ENCODE measurements at places on chromosomes 2 and 18. TPM values are rescaled to one million over a fixed set of nuclear protein-coding genes. Genes with fewer than 3 reads are reported as not detected.

Gene HOXD13
- total RNA-seq, result not detected

DNA sequence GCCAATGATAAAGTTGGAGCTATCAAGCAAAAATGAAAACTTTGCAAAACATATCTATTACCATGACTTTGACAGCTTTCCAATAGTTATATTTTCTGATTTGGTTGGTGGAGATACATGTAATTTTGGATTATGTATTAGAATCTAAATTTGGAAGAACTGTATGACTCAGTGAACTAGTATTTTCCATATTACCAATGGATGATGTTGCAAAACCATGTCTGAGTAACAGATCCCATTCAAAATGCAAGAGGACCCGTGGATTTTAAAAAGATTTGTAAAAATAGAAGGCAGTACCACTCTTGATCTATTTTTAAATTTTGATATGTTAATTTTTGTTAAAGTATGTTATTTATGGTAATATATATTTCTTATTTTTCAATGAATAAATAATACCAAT is 83.0 kb downstream of the TAF4B start:
- H3K27me3 ChIP-seq, result no peaks in the 10 kb centered on the region
- no peak overlapping the region for H3K27ac ChIP-seq
- no peak for DNase-seq
- no peaks in the 10 kb centered on the region for H3K4me1 ChIP-seq
- H3K4me3 ChIP-seq, result no peak overlapping the region

Gene TBC1D8
- total RNA-seq, result 1.1 TPM

- peaks cover 11% of the 10 kb centered on the region for H3K27me3 ChIP-seq
- no peak overlapping the region for H3K4me3 ChIP-seq
- peak; percentile 1 for DNase-seq
- no peaks in the 10 kb centered on the region for H3K4me1 ChIP-seq
- no peak overlapping the region for H3K27ac ChIP-seq
Measured at GRCh38 chr18:47050468-47050867, 15.0 kb upstream of the ELOA2 start.

- H3K4me1 ChIP-seq, result no peaks in the 10 kb centered on the region
- H3K27ac ChIP-seq, result no peak overlapping the region
- H3K36me3 ChIP-seq, result no peaks in the 10 kb centered on the region
- H3K27me3 ChIP-seq, result no peaks in the 10 kb centered on the region
- no peak for DNase-seq
- H3K4me3 ChIP-seq, result no peak overlapping the region
Measured at GRCh38 chr18:27942706-27943105, 234.2 kb downstream of the CDH2 start.

DNA sequence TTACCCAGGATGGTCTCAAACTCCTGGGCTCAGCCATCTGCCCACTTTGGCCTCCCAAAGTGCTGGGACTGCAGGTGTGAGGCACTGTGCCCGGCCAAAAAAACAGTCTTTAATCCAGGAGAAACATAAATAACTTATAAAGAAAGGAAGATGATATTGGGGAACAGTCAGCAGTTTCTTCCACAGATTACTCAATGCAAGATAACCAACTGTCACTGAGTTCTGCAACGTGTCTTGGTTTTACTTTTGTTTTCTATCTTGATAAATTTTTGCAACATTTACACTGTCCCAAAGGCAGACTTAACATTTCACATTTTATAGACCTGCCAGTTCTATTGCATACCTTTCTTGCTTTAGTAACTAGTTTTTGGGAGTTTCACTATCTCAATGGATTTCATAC is 71.1 kb downstream of the ANKRD44 start:
- H3K4me1 ChIP-seq, result peaks cover 82% of the 10 kb centered on the region
- peaks cover 18% of the 10 kb centered on the region for H3K36me3 ChIP-seq
- peak overlapping the region; percentile 80 for H3K4me3 ChIP-seq

DNA sequence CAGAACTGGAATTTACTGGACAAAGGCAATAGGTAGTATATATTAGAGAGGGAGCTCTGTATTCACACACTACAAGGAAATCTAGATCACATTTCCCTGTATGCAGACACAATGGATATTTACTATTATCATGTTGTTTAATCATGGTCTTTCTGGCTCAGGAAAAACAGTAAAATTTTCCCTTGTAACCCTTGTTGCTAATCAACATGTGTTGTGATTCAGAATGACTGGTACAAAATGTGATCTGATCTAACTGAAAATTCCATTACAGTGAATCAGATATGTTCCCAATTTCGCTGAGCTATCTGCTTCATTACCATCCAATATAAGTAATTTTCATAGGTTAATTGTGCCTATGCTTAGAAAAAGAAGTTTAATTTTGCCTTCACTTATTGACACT is 1109.7 kb downstream of the LRP1B start:
- H3K4me1 ChIP-seq, result no peaks in the 10 kb centered on the region
- DNase-seq, result no peak
- no peak overlapping the region for H3K27ac ChIP-seq

Gene SERPINB13
- not detected for total RNA-seq

DNA sequence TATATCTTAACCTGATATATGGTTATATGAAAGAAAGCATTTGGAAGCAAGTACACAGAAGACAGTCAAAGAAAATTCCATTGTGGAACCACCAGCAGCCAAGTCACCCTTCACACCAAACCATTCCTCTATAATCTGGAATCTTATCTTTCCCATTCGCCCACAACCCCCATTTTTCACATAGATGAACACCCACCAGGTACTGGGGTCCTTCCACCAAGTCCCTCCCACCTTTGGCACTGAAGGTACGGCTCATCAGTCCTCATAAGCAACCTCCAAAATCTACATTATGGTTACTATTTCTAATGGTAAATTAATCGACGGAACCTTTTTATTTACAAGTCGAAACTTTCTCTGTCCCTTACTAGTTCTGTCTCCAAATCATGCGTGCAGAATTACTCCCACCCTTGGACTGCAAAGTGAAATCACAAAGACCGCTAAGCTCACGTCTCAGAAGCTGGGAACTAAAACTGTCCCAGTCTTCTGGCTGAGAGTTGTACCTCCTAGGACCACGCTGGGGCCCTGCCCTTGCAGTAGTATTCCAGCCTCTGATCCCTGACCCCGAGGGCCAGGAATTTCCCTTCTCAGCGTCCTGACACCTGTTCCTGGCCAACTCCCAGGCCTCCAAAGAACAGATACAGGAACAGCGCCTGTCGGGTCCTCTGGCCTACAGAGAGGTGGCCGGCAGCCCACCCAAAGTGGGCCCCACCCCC is 702 bp downstream of the OLA1 start:
- DNase-seq, result peak; percentile 3
- peaks cover 27% of the 10 kb centered on the region for H3K36me3 ChIP-seq
- no peaks in the 10 kb centered on the region for H3K27me3 ChIP-seq

DNA sequence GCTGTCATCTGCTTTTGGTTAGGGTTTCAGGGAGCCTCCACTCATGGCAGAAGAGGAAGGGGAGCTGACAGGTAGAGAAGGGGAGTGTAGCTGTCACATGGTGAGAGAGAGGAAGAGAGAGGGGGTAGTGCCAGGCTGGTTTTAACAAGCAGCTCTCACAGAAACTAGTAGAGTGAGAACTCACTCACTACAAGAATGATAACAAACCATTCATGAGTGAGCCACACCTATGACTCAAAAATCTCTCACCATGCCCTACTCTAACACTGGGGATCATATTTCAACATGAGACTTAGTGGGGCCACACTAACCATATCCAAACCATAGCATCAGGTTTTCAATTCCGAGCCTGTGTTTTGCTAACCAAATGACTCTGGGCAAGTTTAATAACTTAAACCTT is 274.9 kb upstream of the VWC2L start:
- no peak overlapping the region for H3K27ac ChIP-seq
- no peaks in the 10 kb centered on the region for H3K27me3 ChIP-seq
- no peaks in the 10 kb centered on the region for H3K36me3 ChIP-seq
- no peak for DNase-seq
- H3K4me3 ChIP-seq, result no peak overlapping the region

DNA sequence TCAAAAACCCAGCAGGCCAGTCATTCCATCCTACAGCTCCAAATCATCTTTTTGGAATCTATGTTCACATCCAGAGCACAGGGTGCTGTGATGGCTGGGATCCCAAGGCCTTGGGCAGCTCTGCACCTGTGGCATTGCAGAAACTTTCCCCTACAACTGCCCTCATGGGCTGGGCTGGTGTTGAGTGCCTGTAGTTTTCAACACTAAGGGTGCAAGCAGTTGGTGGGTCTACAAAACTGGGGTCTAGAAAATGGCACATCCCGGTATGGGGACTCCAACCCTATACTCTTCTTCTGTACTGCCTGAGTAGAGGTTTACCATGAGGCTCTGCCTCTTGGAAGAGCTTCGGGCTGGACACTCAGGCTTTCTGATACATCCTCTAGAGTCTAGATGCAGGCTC is 95.2 kb upstream of the TEKT4 start:
- DNase-seq, result no peak
- H3K27ac ChIP-seq, result no peak overlapping the region
- no peak overlapping the region for H3K4me3 ChIP-seq
- H3K27me3 ChIP-seq, result peaks cover 6% of the 10 kb centered on the region

DNA sequence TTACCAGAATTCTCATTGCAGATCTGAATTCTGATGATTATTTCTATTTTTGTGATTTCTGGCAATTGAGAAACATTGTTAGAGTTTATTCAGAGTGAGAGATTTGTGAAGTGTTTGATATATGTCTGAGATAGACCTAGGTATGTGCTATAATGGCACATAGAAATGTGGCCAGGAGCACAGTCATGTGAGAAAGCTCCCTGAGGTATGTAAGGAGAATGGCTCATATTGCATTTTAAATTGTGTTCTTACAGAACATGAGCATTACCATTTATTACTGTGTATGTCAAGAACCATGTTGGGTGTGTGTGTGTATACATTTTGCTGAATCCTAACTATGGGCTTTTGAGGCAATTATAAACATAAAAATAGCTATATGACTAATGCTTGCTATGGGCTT is 101.2 kb downstream of the RAPGEF4 start:
- H3K36me3 ChIP-seq, result no peaks in the 10 kb centered on the region
- peaks cover 14% of the 10 kb centered on the region for H3K4me1 ChIP-seq

- peaks cover 2% of the 10 kb centered on the region for H3K27me3 ChIP-seq
- no peaks in the 10 kb centered on the region for H3K4me1 ChIP-seq
- H3K4me3 ChIP-seq, result no peak overlapping the region
- H3K36me3 ChIP-seq, result no peaks in the 10 kb centered on the region
Measured at GRCh38 chr2:232966122-232966521, 46.9 kb downstream of the NGEF start.

Gene MBD5
- total RNA-seq, result 18.1 TPM

Gene AGXT
- not detected for total RNA-seq

- H3K27me3 ChIP-seq, result no peaks in the 10 kb centered on the region
- no peaks in the 10 kb centered on the region for H3K36me3 ChIP-seq
- H3K4me1 ChIP-seq, result no peaks in the 10 kb centered on the region
- no peak for DNase-seq
Measured at GRCh38 chr2:158817588-158817987, 22.5 kb downstream of the DAPL1 start.

GRCh38 chr2:232336241-232336736 is 42.3 kb upstream of the ALPP start:
- no peaks in the 10 kb centered on the region for H3K27me3 ChIP-seq
- DNase-seq, result no peak
- no peak overlapping the region for H3K4me3 ChIP-seq
- H3K27ac ChIP-seq, result no peak overlapping the region
- no peaks in the 10 kb centered on the region for H3K4me1 ChIP-seq

GRCh38 chr18:33957707-33958106 is 267.0 kb downstream of the NOL4 start:
- no peak for DNase-seq
- no peaks in the 10 kb centered on the region for H3K36me3 ChIP-seq
- no peaks in the 10 kb centered on the region for H3K27me3 ChIP-seq

Gene NT5DC4
- total RNA-seq, result not detected

Gene ATF2
- total RNA-seq, result 57.0 TPM

Gene CRACDL
- 0.32 TPM for total RNA-seq

Data from activated T-helper 1 cell treated with anti-CD3 and anti-CD28 coated beads, Interleukin-12 subunit alpha, Interleukin-12 subunit beta, Interleukin-2, Interleukin-4 antibody, amounts not matched to agents 30 ng/mL and 10 ng/mL and 1 ng/mL, durations not matched to agents 14 hours and 24 hours and 36 hours (primary cell).